Activated CD4-positive, alpha-beta memory T cell treated with anti-CD3 and anti-CD28 coated beads, Interleukin-2, amount 10 ng/mL, durations not matched to agents 7 days and 5 days (primary cell): ENCODE measurements at places on chromosomes 5 and 9. TPM values are rescaled to one million over a fixed set of nuclear protein-coding genes. Genes with fewer than 3 reads are reported as not detected.

DNA sequence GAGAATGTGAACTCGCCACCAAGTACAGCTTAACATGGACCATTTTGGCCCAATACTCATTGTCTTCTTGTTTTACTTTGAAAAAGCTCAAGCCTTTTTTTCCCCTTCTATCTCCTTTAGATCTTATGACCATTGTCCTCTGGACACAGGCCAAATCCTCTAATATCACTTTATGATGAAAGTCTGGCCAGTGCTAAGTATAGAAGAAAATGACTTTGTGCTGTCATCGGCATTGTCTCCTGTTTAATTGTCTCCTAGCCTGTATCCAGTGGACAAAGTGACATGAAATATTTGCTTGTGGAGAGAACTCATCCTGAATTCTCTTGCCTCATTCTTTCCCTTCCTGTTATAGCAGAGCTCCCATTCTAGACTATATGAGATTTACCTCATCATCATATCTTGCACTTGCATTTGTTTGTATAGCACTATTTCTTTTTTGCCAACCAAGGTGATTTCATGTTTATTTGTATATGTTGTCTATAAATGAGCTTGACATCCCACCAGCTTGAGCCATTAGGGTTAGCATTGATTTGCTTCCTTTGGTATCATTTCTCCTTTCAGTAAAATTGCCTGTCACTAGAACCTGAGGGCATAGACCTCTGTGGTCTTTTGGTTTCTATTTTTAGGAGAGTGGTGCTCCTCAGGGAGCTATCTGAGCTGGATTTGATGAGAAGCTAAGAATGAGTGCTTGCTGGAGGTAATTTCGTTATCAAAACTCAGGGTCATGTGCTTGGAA, 18.8 kb upstream of the TNFAIP8 start:
- no peak for DNase-seq

GRCh38 chr9:28212979-28213378, 639.7 kb upstream of the C9orf72 start:
- no peak for DNase-seq

DNA sequence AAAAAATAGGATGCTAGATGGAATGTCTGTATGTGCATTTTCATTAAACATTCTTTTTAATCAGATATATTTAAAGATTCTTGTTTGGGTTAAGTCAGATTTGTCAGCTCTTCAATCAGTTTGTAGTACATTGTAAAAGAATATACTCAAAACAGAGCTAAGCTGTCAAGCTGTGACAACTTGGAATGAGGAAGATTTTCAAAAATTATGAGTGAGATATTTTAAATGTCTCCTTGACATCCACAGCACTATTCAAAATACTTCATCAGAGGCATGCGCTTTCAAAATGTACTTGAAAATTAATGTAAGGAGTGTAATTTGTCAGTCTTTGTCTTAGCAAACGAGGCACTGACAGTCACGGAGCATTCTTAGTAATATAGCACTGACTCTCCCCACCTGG, 182.0 kb downstream of the MAT2B start:
- no peak for DNase-seq

The ABCA1 gene
- 0.93 TPM for total RNA-seq

DNA sequence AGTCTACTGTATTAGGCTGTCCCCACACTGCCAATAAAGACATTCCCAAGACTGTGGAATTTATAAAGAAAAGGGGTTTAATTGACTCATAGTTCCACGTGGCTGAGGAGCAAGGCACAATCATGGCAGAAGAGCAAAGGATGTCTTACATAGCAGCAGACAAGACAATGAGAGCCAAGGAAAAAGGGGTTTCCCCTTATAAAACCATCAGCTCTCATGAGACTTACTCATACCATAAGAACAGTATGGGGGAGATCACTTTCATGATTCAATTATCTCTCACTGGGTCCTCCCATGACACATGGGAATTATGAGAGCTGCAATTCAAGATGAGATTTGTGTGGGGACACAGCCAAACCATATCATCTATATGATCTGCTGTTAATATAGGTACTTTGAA, 14.8 kb upstream of the FSTL4 start:
- DNase-seq = no peak

The KLF9 gene
- 19.2 TPM for total RNA-seq
